H7 (cell line): ENCODE measurements at places on chromosomes 3 and 15. TPM values are rescaled to one million over a fixed set of nuclear protein-coding genes. Genes with fewer than 3 reads are reported as not detected.

DNA sequence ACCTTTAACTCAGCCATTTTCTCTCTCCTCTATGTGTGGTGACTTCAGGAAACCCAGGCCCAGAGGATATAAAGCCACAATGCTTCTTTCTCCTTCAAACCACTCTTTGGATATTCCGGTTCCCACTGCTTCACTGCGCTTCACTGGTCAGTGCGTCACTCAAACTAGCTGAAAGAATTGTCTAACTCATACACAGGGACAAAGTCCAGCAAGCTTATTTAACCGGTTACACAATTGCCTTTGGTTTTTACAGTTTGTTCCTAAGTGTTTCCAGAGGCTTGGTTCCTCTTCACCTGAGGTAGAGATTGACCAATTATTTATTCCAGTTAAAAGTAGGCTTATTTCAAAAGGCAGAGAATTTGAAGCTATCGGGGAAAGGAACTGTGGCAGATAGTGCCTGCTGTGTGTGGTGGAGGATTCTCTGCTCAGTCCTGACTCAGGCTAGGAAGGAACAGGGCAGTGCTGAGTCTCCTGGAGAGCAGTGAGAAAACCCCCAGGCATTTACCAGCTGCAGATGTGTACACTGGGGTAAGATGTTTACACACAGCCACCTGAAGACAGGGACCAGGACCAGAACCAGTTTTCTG is at the start of gene HGD:
Gene HGD (minus strand): TSS at position 145 of the 587 bp plus-strand sequence. CDS start 128 bp downstream, at position 17.
- no peak for DNase-seq

GRCh38 chr15:28918141-28918983 is 32.6 kb downstream of the APBA2 start:
- DNase-seq, result peak; percentile 95

Gene UROC1
- total RNA-seq, result not detected in 2 replicates

- DNase-seq, result no peak
Measured at GRCh38 chr3:38836561-38836960, 20.5 kb upstream of the SCN10A start.

DNA sequence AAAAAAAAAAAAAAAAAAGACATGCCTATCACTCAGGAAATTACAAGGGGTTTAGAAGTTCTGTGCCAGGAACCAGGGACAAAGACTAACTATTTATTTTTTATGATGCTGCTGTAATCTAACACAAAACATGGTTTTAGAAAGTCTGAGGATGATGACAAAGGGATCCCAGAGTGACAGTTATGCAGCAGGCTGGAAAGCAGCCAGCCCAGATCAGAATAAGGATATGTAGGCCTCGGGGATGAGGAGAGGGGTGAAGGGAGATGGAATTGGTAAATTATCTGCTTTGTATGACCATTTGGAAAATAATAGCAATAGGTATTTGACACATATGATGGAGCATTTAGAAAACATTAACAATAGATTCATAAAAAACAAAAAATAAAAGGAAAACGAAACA is 34.1 kb upstream of the NMD3 start:
- no peak for DNase-seq

DNA sequence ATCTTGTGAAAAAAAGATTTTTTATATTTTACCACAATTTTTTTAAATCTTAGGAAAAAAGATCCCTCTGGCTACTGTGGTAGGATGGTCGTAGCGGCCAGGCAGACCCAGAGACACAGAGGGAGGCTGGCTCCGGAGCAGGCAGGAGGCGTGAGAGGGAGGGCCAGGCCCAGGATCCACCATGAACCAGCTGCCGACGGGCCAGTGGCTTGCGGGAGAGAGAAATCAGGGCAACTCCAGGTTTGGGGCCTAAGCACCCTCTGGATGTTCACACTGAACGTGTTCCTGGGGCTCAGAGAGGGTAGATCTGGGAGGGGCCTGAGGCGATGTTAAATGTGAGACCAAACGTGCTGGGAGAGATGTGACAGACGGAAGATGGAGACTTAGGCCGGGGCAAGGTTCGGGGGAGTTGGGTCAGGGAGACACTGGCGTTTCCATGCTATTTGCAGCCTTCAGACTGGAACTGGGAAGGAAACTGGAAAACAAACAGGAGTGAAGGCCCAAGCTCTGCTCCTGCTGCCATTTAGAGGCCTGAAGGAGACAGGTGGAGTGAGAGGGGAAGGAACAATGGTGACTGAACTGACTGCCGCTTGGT is 1.6 kb upstream of the VILL start:
- DNase-seq, result no peak

Gene BSN
- 0.52 and 1.1 TPM in 2 replicates for total RNA-seq

Gene PLA2G4F
- total RNA-seq, result not detected in 2 replicates
